Fibroblast of pulmonary artery (primary cell): ENCODE measurements at places on chromosomes 13 and 19.

DNA sequence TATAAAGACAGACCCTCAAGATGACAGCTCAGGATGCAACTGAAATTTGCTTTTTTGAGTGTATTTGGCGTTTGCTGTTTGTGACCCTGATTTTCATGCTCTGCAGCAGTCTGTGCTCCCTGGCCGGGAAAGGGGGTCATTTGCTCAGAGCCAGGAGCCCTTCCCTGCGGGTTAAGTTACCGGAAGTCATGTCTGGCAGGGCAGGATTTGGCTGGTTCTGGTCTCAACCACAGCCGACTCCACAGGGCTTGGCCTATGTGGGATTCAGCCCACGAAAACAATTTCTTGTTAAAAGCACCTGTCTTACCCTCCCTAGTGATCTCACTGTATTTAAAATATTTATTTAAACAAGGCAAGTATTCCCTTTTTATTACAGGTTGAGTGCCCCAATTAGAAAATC, 22.6 kb downstream of the MCF2L start:
- DNase-seq = no peak

DNA sequence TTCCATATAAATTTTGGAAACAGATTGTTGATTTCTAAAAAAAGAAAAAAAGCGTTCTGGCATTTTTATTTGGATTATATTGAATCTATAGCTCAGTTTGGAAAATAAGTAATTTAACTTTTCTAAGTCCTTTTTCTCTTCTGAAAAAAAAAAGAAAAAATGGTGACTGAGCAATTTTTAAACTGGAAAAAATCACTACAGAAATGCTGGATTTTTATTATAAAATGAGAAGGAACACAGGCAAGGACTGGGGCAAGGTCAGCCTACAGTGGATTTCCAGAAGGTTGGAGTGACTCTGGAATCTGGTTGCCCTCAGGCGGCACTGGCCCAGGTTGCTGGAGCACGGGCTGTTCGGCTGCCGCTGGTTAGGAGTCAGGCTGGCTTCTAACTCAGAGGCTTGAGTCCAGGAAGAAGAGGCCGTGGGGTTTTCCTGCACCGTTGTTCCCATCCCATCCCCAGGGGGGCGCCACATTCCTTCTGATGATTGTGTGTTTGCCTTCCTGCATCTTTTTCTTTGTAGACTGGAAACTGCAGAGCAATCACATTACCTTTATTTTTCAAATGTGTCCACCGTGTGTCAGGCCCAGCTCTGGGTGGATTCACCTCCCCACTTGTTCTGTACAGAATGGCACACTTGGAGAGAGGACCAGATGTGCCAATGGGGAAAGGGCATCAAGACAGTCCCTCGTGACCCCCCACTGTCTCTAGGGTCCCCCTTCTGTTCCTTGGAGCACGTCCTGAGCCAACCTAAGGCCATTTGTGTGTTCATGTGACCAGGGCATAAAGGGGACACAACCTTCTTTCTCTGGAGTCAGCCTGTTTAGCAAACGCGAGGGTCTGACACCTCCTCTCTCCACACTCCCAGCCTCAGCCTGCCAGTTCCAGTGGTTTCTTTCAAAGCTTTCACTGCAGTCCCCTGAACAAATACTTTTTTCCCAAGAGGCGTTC, 44.5 kb upstream of the GTF3A start:
- peak; percentile 44 for DNase-seq

DNA sequence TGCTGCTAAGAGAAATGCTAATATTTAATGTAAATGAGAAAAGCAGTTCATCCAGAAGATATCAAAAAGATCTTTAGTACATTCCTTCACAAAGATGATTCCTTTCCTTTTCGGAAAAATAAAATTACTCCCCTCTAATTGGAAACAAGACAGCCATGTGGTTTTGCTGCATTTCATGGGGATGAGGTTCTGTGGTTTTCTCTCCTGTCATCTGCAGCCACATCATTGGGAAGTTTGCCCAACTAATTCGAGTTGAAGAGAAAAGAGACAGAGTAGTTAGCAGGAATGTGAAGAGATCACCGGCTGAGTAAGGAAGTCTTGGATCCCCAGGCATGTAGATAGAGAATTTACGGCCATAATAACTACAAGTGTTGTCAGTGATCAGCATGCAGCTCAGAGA, 122.1 kb downstream of the CYSLTR2 start:
- peak; percentile 72 for DNase-seq

- no peak for DNase-seq
Observed at GRCh38 chr19:5621945-5622464, 571 bp downstream of the SAFB2 start.

GRCh38 chr13:51601601-51602565, 17.6 kb downstream of the WDFY2 start:
- DNase-seq = no peak

DNA sequence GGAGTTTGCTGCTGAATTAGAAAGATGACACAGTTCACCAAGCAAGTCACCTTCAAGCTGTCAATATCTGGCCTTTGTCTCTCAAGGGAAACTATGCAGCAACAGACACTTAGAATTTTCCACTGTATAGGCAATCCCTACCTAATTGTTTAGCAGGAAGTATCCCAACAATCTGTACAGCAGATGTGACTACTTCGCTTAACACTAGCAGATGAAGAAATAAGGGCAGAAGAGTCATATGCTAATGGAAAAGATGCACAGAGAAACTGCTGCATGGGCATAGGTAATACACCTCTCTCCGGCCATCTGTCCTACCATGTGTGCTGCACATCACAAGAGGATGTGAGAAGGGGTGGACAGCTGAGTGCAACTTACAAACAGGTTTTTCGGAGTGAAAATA, 851.2 kb downstream of the PCDH9 start:
- DNase-seq = no peak

DNA sequence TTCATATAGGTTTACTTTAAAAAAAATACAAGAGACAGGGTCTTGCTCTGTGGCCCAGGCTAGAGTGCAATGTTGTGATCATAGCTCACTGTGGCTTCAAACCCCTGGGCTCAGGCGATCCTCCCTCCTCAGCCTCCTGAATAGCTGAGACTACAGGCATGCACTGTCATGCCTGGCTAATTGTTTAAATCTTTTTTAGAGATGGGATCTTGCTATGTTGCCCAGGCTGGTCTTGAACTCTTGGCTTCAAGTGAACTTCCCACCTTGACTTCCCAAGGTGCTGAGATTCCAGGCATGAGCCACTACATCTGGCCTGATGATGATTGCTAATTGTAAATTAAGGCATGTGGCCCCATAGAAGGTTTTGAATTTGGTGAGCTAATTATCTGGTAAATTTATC, 35.4 kb upstream of the ADGRE1 start:
- DNase-seq = no peak

DNA sequence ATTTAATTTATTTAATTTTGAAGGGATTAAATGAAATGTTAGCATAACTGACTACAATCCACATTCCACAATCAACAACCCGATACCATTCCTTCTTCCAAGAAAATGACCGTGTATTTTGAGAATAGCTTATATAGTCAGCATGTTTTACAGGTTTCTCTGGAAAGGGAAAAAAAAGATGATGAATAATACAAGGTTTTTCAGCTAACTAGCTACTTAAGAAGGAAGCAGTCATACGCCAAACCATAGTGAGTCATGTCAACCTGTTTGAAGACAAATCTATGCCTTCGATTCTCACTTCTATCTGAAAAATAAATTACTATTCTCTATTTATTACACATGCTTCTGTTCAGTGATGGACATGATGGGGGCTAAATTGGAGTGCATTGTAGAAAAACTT, 258.6 kb downstream of the EFNB2 start:
- no peak for DNase-seq

DNA sequence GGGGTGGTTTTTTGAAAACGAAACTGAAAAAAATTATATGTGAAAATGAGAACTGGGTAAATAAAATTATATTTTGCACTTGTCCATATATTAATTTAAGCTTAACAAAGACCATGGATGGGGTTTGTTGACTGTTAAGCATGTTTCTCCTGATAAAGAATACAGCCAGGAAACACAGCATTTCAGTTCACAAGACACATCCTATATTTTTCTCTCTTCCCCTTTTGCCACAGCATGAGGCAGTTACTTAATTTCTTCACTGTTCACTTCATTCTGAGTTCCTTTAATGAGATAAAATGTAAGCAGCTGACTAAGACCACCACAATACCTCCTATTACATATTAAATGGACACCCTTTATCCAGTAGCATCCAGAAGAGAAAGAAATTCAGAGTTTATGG, 64.0 kb downstream of the RXFP2 start:
- DNase-seq = no peak

- DNase-seq = peak; percentile 75
Observed at GRCh38 chr19:14519860-14520407, 1.7 kb upstream of the DNAJB1 start.

DNA sequence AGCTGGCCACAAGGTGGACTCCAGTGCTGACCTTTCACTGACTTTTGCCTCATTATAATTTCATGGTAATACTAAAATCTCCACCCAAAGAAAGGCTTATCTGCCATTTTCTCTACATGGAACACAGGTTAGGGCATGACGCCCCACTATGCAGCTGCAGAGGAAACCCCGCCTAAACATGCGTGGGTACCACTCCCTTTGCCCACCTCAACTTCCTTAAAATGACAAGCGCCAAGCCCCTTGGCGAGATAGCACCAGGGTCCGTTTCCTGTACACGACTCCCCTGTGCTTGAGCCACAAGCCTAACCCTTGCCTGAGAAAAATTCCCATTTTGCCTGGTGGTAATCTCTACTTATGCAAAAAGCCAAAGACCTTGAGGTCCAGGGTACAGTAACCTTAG, 36.0 kb upstream of the PABPC3 start:
- DNase-seq = no peak

DNA sequence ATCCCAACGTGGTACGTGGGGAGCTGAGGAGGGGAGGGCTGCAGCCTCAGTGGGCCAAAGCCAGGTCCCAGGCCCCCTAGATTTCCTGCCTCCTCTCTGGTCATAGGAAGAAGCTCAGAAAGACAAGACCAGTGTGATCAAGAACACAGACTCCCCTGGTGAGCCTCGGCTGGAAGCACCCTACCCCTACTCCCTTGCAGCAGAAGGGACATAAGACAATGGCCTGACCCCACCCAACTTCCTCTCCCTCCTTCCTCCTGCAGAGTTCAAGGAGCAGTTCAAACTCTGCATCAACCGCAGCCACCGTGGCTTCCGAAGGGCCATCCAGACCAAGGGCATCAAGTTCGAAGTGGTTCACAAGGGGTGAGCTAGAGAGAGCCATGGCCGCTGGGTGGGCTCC, 11.5 kb downstream of the PODNL1 start:
- no peak for DNase-seq

DNA sequence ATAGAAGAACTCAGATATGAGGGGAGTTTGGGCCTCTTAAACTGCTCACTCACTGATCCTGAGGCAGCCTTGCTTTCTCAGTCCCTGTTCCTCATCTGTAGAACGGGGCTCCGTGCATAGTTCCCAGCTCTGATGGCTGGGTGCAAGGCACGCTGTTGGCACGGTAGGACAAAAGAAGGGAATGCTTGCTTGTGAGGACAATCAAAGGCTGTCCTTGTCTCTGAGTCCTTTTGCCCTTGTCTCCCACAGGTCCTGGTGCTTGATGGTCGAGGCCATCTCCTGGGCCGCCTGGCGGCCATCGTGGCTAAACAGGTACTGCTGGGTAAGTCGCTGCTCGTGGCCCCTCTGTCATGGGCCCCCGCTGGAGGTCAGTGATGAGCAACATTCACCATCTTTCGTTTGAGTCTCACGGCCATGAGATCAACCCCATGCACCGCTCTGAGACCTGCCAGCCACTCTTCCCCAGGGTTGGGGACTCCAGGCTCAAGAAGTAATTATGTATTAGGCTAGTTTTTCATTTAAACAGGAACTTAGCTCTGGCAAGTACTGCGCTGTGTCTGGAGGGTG, 2.3 kb downstream of the RPL13A start:
- no peak for DNase-seq

GRCh38 chr19:17553256-17553655, 2.2 kb upstream of the COLGALT1 start:
- DNase-seq = peak; percentile 99

- peak; percentile 99 for DNase-seq
Observed at GRCh38 chr19:47428177-47428894, 9.0 kb upstream of the MEIS3 start.

- DNase-seq = no peak
Observed at GRCh38 chr13:84044805-84045204, 162.5 kb upstream of the SLITRK1 start.

DNA sequence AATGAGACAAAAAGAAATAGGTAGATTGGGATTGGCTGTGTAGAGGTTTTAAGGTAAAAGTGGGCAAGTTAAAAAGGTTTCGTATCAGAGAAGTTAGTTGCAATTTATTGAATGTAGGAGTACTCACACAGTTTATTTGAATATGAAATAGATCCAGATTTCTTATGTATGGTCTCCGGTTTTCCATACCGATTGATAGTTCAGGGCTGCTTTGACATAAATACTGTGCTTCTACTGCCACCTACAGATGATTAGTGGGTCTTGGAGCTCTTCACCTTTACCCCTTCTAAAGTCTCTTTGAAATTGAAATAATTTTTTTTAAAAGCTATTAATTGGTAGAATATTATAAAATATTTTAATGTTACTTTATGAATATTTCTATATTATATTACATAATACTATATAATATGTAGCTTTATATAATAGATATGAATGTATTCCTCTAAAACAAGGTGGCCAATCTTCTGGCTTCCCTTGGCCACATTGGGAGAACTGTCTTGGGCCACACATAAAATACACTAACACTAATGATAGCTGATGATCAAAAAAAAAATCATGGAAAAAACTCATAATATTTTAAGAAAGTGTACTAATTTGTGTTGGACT, 7.7 kb upstream of the GPR18 start:
- DNase-seq = peak; percentile 72

DNA sequence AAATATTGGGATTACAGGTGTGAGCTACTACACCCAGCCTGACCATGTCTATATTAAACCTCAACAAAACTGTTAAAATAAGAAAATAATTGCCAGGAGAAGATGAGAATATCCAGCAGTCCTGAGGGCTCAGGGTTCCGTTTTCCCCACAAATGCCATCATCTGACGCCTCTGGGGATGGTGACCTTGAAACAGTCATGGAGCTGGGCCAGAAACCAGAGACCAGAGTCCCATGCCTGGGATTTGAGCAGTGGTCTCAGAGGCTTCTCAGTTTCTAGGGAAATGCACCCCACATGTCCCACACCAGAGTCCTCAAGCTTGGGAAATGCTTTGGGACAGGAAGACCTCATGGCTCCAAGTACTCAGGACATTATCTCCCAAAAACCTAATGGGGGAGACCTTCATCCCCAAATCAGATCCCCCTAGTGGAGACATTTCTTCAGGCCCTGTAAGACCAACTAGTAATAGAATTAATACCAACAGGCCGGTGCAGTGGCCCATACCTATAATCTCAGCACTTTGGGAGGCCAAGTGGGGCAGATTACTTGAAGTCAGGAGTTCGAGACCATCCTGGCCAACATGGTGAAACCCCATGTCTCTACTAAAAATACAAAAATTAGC, 2.9 kb upstream of the MAP1S start:
- no peak for DNase-seq

DNA sequence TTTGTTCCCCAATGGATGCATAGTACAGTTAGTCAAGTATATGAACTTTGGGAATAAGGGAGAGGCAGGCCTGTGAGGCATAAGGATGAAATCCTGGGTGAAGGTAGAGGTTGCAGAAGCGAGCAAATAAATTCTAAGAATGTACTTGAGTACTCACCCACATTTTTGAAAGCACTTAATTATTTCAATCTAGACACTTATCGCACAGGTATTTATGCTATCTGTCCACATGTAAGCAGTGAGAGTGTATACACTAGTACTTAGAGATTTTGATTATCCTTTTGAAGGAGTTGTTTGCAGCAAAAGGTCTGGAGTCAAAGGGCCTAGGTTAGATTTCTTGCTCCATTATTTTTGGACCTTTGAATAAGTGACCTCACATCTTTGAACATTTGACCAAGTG, 77.7 kb downstream of the LMO7 start:
- no peak for DNase-seq

- peak; percentile 54 for DNase-seq
Observed at GRCh38 chr19:29622166-29623070, 16.3 kb downstream of the POP4 start.
